Activated T-cell treated with anti-CD3 and anti-CD28 coated beads, Interleukin-2, amount 50 U/mL, for 4 hours (primary cell): ENCODE measurements at places on chromosomes 16 and 17. TPM values are rescaled to one million over a fixed set of nuclear protein-coding genes. Genes with fewer than 3 reads are reported as not detected.
A peak's percentile ranks its signal among the peaks of the same experiment; 100 is the strongest.

GRCh38 chr16:57648581-57649442 is 19.3 kb upstream of the ADGRG3 start:
- DNase-seq: peak; percentile 85

- DNase-seq: no peak
Observed at GRCh38 chr16:57525761-57526160, 10.6 kb downstream of the CCDC102A start.

The C17orf78 gene
- total RNA-seq: not detected

DNA sequence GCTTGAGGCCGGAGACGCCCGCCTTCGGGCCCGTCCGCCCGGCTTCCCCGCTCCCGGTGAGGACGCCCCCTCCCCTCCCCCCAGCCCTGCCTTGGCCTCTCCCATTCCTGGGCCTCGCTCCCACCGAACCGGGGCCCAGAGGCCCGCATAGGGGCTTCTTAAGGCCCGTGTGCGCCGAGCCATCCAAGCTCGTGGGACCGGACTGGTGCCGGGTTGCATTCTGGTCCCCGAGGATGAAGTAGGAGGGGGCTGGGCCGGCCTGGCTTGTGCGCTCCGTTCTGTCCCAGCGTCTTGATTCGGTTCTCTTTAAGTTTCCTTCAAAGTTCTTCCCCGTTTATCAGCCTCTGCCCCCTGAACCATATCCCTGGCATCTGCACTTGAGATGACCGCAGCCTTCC is 488 bp downstream of the SENP3 start:
- no peak for DNase-seq

GRCh38 chr17:17781591-17782496 is 54.9 kb downstream of the SREBF1 start:
- DNase-seq: peak; percentile 43

- DNase-seq: no peak
Observed at GRCh38 chr17:20944014-20944865, 98.6 kb downstream of the USP22 start.

GRCh38 chr16:19363740-19364139 is 53.9 kb upstream of the TMC5 start:
- no peak for DNase-seq

The KRT17 gene
- total RNA-seq: not detected

DNA sequence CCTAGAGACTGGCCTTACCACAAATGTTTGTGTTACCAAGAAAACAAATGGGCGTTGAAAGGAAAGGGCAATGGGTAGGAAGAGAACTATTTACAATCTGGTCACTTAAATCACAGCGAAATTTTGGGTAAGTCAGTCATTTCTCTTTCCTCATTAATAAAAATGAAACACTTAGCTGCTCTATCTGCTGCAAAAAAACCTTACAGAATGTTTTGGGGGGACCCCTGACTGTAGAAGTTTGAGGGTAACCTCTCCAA is 742 bp upstream of the NUTF2 start:
- no peak for DNase-seq

The LRRC36 gene
- total RNA-seq: not detected

GRCh38 chr16:19284207-19284606 is 1.3 kb upstream of the CLEC19A start:
- DNase-seq: no peak

GRCh38 chr17:64356776-64357175 is 33.9 kb downstream of the PECAM1 start:
- no peak for DNase-seq
